ENCODE measurements at places on chromosomes 7 and 10. TPM values are rescaled to one million over a fixed set of nuclear protein-coding genes. Genes with fewer than 3 reads are reported as not detected.

Gene LIPM
- not detected for polyA plus RNA-seq

Gene SLK
- 1.6 TPM for polyA plus RNA-seq

Gene C10orf105
- 0.71 TPM for polyA plus RNA-seq

Gene DOCK1
- polyA plus RNA-seq: 11.6 TPM

Gene CAV1
- 16.3 TPM for polyA plus RNA-seq

Gene EVX1
- polyA plus RNA-seq: not detected

Gene AMZ1
- 0.59 TPM for polyA plus RNA-seq

Gene TMEM106B
- 9.0 TPM for polyA plus RNA-seq

Gene SUN3
- not detected for polyA plus RNA-seq

Gene OR9A2
- polyA plus RNA-seq: not detected

Gene WNT2
- not detected for polyA plus RNA-seq

Gene UCN3
- polyA plus RNA-seq: not detected

Gene CALY
- 1.5 TPM for polyA plus RNA-seq

Gene ZNF727
- not detected for polyA plus RNA-seq

Gene MCU
- polyA plus RNA-seq: 62.2 TPM

Gene FAM241B
- polyA plus RNA-seq: 29.2 TPM

Gene WDR86
- 22.1 TPM for polyA plus RNA-seq

Gene SERPINE1
- polyA plus RNA-seq: 3.8 TPM

Gene CCDC126
- 2.0 TPM for polyA plus RNA-seq

Gene MALSU1
- polyA plus RNA-seq: 72.5 TPM

Gene SPDYE11
- polyA plus RNA-seq: not detected

Gene NPS
- polyA plus RNA-seq: not detected

Gene HGF
- polyA plus RNA-seq: 0.05 TPM

Gene CCDC7
- polyA plus RNA-seq: 0.14 TPM

Gene SFMBT2
- polyA plus RNA-seq: 2.9 TPM

Gene DPCD
- polyA plus RNA-seq: 31.4 TPM

Gene PGAM2
- polyA plus RNA-seq: 2.9 TPM

Gene TLL2
- polyA plus RNA-seq: 2.9 TPM

Gene GIMAP2
- not detected for polyA plus RNA-seq

Gene RNF133
- polyA plus RNA-seq: not detected

Gene DNAAF5
- 95.9 TPM for polyA plus RNA-seq

Gene TBXAS1
- polyA plus RNA-seq: 0.86 TPM

Gene CDHR1
- polyA plus RNA-seq: 5.6 TPM

Gene CRPPA
- 0.20 TPM for polyA plus RNA-seq

Gene HOXA4
- not detected for polyA plus RNA-seq

Gene ASAH2B
- polyA plus RNA-seq: 2.6 TPM

Gene XRCC2
- polyA plus RNA-seq: 14.3 TPM

Gene RHBDD2
- 83.6 TPM for polyA plus RNA-seq

Gene CUBN
- polyA plus RNA-seq: 0.08 TPM

Gene FBXO24
- 0.83 TPM for polyA plus RNA-seq

Gene GIMAP4
- polyA plus RNA-seq: not detected

Gene DRGX
- polyA plus RNA-seq: not detected

Gene ZNF365
- polyA plus RNA-seq: 0.41 TPM

Gene MNX1
- polyA plus RNA-seq: not detected

Gene CPA2
- polyA plus RNA-seq: 0.22 TPM

Measured in H1 (cell line).